ENCODE measurements at places on chromosomes 6 and 20.

DNA sequence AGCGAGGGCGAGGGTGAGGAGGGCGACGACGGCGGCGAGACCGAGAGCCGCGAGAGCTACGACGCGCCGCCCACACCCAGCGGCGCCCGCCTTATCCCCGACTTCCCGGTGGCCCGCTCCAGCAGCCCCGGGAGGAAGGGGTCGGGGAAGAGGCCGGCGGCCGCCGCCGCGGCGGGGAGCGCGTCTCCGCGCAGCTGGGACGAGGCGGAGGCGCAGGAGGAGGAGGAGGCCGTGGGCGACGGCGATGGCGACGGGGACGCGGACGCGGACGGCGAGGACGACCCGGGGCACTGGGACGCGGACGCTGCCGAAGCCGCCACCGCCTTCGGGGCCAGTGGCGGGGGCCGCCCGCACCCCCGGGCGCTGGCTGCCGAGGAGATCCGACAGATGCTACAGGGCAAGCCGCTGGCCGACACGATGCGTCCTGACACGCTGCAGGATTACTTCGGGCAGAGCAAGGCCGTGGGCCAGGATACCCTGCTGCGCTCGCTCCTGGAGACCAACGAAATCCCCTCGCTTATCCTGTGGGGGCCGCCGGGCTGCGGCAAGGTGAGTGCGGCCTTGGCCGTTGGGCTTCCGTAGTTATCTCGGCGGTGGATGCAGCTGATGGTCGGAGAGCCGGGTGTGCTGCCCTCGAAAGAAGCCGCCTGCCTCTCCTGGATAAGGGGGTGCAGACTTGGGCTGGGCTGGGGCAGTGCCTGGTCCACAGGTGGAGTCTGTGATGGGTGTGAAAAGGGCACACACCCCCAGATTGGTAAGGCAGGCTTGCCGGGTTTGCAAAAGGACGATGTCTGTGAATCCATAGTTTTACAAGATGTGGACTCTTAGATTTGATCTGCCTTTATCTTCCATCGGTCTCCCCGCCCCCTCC lies 938 bp downstream of the WRNIP1 start:
- DNase-seq = peak; percentile 30

DNA sequence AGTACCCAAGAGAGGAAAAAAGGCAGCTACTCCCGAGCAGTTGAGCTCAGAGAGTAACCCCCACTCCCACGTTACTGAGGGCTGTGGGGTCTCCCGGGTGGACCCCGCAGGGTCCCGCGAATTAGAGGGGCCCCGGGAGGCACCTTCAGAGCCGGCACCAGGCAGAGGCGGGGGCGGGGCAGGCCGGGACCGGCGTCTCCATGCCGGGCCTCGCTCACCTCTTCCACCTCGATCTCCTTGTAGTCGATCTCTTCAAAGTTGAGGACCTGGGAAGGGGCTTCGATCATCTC lies 381 bp downstream of the MAP3K7 start:
- peak; percentile 5 for DNase-seq

DNA sequence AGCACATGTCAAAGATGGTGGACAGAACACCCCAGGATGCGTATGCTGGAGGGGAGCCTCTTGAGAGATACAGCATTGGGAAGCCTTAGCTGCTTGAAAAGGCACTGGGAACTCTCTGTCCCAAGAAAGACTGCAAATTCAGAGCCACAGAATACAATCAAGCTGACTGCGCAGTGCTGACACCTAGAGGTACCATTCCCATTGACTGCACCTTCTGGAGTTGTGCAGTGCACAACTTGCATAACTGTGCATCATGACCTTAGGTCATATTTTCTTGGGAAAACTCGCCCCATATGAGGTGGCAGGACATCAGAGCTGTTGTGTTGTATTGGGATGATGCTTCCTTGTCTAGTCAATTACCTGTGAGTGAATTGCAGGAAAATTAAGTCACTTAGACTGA lies 646.5 kb upstream of the NOX3 start:
- no peak for DNase-seq

DNA sequence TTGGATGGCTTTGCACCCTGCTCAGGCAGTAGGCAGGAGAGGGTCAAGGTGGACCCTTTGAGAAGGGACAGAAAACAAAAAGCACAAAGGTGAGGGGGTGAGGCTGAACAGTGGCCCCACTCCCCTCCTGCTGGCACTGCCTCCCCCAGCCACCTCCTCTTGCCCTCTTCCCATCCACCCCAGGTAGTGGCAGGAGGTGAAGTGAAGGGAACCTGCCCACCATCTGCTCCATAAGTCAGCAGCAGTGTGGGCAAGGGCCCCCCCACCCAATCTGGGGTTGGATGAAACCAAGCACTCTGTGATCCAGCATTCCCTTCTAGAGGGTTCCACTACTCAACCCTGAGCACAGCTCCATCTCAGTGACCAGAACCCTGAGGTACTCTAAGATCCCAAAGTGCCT lies 26.1 kb upstream of the SLC22A7 start:
- DNase-seq = no peak

- no peak for DNase-seq
Measured at GRCh38 chr20:38650010-38650409, 48.4 kb downstream of the ARHGAP40 start.

- no peak for DNase-seq
Measured at GRCh38 chr20:39886650-39887190, 802.3 kb downstream of the MAFB start.

- DNase-seq = no peak
Measured at GRCh38 chr20:8315639-8316573, 183.8 kb downstream of the PLCB1 start.

- no peak for DNase-seq
Measured at GRCh38 chr20:17972121-17972520, 3.3 kb downstream of the MGME1 start.

DNA sequence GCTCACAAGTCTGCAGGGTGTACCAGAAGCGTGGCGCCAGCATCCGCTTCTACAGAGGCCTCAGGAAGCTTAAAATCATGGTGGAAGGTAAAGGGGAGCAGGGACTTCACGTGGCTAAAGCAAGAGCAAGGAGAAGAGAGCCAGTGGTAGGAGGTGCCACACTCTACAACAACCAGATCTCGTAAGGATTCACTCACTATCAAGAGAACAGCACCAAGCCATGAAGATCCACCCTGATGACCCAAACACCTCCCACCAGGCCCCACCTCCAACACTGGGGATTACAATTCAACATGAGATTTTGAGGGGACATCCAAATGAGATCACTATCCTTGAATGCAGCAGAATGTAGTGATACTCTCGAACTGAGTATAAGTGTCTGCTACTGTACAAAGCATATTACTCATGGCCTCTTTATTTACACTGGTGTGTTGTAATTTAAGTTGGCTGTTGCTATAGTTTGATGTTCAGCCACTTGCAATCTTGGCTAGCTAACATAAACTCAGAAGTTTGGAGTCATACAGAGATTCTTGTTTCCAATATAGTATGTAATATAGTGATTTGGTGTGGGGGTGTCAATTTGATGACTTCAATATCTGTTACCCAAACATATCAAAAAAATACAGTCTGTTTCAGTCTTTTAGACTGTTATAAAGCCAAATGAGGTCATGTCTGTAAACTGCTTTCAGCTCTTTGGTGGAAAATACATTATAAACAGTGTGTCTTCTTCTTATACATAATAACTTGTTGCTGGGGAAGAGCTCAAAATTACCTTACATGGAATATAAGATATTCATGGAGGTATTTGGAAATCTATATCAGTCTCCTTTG lies 39.4 kb upstream of the MYLIP start:
- no peak for DNase-seq

- DNase-seq = no peak
Measured at GRCh38 chr6:34447910-34448309, 18.0 kb upstream of the PACSIN1 start.

- DNase-seq = no peak
Measured at GRCh38 chr6:683742-684440, 9.0 kb downstream of the EXOC2 start.

DNA sequence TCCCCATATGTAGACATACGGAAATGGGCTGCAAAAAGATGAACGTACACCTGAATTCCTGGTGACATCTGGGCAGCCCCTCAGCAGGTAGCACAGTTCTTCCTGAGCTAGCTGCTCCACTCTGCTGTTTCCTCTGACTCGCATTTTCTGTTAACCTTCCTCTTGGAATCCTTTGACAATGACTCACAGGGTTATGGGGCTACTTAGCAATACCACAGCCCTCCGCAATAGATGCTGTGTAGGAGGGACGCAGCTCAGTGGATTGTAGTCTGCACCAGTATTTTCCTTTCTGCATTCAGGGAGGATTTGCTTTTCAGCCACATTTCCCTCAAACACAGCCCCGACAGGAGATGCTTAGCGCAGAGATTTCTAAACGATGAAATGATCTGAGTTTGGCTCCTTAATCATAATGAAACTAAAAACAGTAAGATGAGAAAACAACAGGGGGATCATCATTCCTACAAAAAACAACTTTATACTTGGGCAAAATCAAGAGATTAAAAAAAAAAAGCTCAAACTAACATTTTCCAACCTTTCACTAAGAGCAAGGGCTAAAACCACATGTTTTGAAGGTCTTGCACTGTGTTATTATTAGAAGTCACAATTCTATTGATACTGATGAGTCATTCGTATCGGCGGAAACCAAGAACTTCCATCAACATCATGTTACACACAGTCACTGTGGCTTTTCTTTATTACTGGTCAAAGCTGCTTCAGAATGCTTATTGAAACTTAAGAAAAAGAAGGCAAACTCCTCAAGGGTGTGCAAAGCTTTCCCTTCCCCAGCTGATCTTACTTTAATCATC lies 12.2 kb downstream of the BACH2 start:
- no peak for DNase-seq

DNA sequence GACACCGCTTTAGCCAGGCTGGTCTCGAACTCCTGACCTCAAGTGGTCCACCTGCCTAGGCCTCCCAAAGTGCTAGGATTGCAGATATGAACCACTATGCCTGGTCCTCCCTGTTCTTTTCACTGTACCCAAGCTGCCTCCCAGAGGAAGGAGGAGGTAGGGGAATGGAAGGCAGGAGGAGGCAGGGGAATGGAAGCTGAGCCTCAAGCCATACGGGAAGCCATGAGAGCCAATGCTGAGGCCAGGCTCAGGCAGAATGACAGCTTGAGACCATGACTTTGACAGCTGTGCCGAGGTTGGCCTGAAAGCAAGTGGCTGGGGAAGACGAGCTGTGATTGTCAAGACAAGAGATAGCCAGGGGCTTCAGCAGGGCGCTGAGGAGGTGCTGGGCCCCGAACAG lies 13.6 kb upstream of the ZNF335 start:
- no peak for DNase-seq
